ENCODE measurements at places on chromosomes 16 and 17.
A peak's percentile ranks its signal among the peaks of the same experiment; 100 is the strongest.

DNA sequence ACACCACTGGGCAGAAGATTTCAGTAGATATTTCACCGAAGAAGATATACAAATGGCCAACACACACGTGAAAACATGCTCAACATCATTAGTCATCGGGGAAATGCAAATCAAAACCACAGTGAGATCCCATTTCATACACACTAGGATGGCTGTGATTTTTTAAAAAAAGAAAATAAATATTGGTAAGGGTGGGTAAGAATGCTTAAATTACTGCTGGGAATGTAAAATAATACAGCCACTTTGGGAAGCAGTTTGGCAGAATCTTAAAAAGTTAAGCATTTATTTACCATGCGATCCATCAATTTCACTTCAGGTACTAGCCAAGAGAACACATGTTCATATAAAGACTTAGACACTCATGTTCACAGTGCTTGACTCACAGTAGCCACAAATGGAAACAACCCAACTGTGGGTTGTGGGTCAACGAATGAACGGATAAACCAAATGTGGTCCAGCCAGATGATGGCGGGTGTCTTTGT lies 6.5 kb upstream of the C16orf74 start:
- DNase-seq, result no peak

GRCh38 chr16:57167538-57167937 lies 18.3 kb downstream of the PSME3IP1 start:
- no peak for DNase-seq

- DNase-seq, result peak; percentile 41
Observed at GRCh38 chr17:56593086-56593645, 333 bp upstream of the NOG start.

DNA sequence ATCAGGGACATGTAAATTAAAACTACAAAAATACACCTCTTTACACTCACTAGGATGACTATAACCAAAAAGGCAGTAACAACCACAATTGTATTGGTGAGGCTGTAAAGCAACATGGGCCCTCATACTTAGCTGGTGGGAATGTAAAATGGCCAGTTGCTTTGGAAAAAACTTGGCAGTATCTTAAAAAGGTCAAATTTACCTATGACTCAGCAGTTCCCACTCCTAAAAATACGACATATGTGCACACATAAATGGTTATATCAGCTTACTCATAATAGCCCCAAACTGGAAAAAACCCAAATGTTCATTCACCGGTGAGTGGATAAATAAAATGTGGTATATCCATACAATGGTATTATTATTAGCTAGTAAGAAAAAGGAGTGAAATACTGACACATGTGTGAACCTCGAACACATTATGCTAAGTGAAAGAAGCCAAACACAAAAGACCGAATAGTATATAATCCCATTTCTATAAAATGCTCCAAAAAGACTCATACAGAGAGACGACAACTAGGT lies 391.4 kb downstream of the NPIPA8 start:
- no peak for DNase-seq

- DNase-seq, result no peak
Observed at GRCh38 chr16:27189335-27189972, 13.9 kb upstream of the KDM8 start.

GRCh38 chr17:47924785-47925677 lies 16.3 kb upstream of the PNPO start:
- DNase-seq, result no peak
